ENCODE measurements at places on chromosomes 16 and 17.

DNA sequence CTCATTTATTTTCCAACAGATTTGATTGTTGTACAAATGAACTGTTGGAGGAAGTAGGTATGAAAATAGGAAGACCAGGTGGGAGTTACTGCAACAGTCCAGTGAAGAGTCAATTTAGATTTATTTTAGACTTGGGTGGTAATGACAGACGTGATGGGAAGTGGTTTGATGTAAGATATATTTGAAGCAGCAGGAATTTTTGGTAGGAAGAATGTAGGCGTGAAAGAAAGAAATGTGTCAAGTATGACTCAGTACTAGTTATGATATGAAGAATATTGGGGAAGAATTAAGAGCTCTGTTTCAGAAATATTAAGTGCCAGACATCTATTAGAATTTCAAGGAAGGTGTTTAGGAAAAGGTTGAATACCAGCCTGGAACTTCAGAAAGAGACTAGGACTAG lies 247.9 kb upstream of the AXIN2 start:
- no peak for DNase-seq

- no peak for DNase-seq
These were observed 7.7 kb downstream of the BEAN1 start for GRCh38 chr16:66434619-66435430.

DNA sequence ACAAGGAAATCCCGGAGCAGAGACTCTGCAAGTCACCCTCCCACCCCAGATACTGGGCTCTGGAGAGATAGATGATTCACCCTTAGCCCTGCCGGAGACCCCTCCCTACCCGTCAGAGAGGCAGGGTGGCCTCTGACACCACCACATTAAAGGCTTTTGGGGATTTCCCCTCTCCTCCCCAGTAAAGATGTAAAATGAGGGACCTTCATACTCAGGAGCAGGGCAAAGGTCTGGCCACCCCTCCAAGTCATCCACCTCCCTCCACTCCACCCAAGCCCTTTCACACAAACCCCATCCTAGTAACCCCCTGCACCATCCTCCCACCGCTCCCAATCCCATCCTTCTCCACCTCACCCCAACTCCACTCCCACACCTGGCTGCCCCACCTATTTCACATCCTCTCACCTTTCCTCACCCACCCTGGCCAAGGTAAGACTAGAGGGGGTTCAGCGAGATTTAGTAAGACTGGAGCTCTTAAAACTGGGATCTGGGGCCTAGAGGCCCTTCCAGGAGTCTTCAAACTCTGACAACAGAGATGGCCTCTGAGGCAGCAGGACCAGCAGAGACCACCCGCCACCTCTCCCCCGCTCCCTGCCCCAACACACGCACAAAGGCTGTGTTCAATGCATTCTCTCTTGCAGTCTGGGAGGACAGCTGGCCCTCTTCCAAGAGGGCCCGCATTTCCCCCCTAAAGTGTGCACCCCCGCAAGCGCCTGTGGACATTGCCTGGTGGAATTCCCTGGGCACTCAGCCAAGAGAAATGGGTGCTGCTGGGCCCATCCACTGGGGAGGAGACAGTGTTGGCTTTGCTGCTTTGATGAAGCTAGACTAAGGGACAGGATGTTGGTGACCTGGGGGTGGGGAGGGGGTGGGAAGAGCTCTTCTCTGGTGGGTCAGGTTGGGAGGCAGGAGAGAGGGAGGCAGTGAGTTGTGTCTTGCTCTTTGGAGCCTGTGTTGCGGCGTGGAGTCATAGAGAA lies 1.1 kb downstream of the ABAT start:
- no peak for DNase-seq

DNA sequence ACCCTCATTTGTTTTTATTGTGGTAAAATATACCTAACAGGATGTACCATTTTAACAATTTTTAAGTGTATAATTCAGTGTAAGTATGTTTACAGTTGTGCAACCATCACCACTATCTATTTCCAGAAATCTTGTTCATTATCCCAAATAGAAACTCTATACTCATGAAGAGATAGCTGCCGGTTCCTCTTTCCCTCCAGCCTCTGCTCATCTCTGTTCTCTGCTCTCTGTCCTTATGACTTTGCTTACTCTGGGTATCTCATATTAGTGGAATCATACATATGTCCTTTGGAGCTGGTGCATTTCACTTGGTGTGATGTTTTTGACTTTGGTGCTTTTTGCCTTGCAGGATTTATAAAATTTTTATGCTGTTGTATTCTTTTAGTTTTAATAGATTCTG lies 19.4 kb downstream of the CYLD start:
- DNase-seq = no peak

DNA sequence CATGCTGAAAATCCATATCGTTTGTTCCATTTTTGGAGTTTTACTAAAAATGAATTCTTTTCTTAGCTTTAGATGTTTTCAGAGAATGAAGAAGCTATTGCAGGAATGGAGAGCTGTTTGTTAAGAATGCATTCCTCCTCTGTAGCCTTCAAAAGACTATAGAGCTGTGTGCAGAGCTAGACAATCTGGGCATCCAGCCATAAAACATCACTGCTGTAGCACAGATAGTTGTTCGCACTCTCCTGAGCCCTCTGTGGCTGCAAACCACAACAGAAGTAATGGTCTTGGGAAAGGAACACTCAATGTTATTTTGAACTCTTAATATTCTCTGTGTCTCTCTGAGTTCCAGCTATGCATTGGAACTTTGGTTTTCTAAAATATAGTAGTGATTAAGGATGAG lies 4.9 kb downstream of the TNRC6C start:
- no peak for DNase-seq

GRCh38 chr16:119295-119694 lies 19.2 kb downstream of the NPRL3 start:
- no peak for DNase-seq

DNA sequence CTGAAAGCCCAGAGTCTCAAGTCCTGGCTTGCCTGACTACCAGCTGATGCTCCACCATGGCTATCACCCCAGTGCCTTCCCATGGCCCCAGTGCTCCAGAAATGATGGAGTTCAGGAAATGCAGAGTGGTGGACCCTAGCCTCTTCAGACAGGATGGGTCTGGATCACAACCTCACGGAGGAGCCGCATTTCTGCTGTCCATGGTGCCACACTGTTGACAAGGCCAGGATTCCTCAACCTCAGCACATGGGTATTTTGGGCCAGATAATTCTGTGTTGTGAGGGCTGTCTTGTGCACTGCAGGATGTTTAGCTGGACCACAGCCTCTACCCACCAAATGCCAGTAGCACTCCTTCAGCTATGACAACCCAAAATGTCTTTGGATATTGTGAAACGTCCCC lies 6.7 kb upstream of the CRHR1 start:
- DNase-seq = no peak

- no peak for DNase-seq
These were observed 86.9 kb downstream of the FOXL1 start for GRCh38 chr16:86665319-86665675.

DNA sequence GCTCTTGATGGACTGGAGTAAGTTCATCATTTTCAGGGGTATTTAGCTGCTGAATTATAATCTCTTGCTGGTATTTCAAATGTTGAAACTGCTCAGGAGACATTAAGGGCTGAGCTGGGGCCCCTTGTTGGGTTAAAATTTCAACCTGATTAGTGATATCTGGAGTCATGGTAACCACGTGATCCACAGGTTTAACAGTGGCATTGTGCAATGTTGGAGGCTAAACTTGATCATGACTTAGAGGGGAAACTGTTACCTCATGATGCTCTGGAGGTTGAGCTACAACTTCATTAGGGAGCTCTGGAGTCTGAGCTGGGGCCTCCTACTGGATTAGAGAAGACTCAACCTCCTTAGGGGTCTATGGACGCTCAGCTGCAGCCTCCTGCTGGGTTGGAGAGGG lies 17.2 kb upstream of the MPP2 start:
- no peak for DNase-seq

GRCh38 chr17:7632492-7632894 lies 2.6 kb downstream of the SHBG start:
- DNase-seq = no peak

- no peak for DNase-seq
These were observed 845 bp downstream of the SP2 start for GRCh38 chr17:47896672-47897490.

GRCh38 chr16:87291944-87292343 lies 25.2 kb downstream of the C16orf95 start:
- no peak for DNase-seq

DNA sequence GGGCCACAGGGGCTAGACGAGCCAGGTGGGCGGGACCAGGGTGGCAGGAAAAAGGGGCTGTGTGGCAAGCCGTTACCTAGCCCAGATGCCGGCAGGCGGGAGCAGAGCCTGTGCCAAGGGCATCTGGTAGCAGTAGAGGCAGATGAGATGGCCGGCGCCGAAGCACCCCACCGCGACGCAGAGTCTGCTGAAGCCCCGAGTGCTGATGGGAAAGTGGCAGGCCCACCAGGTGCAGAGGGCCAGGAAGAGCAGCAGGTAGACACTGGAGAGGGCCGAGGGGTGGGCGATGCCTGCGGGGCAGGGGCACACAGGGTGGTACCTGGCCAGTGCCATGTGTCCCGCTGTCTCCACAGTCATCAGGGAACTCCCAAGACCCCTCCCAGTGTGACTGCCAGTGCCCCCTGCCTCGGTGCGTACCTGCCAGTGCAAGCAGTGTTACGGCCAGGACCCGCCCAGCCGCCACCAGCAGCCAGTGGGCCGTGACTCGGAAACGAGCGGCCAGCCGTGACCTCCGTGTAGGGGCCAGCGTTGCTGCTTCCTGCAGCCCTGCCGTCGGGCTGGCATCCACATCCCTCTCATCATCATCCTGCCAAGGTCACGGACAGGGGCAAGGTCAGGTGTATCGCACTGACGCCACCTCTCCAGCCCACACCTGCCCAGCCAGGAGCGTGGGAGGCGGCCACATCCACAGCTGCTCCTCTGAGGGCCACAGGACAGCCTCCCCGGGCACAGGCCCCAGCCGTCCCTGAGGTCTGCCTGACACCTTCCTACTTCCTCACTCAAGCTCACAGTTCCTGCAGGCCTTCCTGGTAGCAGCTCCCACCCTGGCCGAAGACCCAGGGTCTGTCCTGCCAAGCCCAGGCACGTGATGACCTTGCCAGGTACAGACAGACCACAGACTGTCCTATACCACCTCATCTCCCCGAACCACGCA lies 32.1 kb downstream of the CTU2 start:
- no peak for DNase-seq

- no peak for DNase-seq
These were observed 250.8 kb upstream of the SOX9 start for GRCh38 chr17:71869841-71870545.

GRCh38 chr16:74264811-74265210 lies 31.8 kb upstream of the PSMD7 start:
- no peak for DNase-seq

DNA sequence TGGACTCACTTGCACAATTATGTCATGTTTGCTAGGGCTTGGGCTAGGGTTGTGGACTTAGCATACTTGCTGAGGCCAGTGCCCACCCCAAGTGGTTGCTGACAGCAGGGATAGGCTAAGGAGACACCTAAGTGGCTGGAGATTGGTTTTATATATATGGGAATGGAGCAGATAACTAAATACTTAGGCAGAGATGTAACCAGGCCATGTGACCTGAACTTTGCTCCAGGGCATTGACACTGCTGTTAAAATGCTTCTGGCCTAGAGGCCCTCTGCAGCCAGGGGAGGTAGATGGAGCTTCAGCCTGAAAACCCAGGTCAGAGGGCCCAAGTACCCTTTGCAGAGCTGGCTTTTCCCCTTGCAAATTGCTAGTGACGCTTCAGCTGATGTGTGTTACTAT lies 1.4 kb upstream of the ITGB3 start:
- DNase-seq = no peak

DNA sequence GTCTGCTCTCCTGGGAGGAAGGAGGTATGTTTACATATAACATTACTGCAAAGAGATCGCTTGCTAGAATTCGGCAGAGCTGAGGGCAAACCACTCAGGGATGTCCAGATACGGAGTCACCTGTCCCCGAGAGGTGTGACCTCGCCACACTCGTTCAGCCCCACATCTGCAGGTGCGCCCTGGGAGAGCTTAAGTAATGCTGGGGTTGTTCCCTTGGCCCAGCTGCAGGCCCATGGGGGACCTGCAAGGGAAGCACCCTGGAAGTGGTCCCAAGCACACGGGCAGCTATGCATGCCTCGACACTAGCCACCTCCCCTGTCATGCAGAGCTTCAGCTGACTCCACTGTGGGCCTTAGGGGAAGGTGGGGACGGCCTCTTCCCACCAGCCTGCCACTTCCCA lies 22.2 kb downstream of the USP22 start:
- no peak for DNase-seq

GRCh38 chr16:20401475-20402016 lies 3.0 kb downstream of the PDILT start:
- DNase-seq = no peak

DNA sequence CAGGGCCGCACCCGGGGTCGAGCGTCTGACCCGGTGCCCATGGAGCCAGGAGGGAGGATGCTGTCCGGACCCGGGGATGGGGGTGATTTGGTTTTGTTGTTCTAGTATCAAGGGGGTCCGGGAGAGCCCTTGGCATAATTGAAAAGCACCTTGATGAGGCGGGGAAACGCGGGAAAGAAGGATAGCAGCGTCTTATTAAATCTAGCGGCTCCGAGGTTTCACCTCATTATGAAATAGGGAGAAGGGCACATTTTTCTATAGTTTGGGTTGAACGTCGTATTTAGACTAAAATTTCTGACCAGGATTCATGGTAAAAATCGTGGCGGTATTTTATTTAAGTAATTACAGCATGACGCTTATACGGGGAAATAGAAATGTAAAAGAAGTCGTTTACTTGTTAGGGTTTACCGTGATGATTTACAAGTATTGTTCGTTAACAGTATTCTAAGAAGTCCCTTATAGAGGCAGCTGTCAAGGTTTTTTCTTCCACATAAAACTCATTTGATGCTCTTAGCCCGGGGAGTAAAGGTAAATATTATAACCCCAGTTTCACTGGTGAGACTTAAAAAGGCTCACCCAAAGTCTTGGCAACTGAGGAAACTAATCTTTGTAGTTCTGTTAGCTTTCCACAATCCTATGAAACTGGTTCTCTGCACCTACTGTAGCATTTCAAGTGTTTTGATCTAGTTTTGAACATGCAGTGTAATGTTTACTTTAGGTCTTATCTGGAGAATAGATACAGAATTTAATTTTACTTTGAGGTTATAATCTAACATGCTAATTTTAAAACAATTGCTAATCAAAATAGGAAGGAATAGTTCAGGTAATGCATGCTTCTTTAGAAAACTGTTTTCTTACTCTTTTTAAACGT lies 756 bp downstream of the LUC7L3 start:
- no peak for DNase-seq

- DNase-seq = no peak
These were observed 146.3 kb downstream of the CMIP start for GRCh38 chr16:81590714-81591544.

GRCh38 chr16:28592979-28593553 lies 3.8 kb downstream of the SULT1A2 start:
- no peak for DNase-seq

Measured in 8988T (cell line).